ENCODE measurements at places on chromosomes 16 and 17.

DNA sequence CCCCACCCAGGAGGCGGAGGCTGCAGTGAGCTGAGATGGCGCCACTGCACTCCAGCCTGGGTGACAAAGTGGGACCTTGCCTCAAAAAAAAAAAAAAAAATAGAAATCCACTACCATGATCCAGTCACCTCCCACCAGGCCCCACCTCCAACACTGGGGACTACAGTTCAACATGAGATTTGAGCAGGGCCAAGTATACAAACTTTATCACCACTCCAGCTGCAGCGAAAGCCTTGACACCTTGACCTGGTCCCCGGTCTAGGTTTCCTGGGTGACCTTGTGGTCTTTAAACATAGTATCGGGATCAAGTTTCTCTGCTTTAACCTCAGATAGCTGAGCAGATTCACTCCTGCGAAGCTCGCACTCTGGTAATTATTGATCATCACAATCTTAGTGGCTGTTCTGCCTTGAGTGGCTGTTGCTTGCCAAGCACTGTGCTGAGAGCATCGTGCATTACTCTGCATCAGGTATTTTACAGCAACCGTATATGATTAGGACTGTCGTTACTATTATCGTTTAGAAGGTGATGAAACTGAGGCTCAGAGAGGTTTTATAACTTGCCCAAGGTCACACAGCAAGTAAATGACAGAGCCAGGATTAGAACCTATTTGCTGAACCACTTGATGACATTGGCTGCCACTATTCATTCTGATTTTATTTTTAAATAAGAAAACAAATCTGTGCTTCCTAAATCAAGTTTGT lies 50.3 kb upstream of the MEAK7 start:
- no peak for DNase-seq

DNA sequence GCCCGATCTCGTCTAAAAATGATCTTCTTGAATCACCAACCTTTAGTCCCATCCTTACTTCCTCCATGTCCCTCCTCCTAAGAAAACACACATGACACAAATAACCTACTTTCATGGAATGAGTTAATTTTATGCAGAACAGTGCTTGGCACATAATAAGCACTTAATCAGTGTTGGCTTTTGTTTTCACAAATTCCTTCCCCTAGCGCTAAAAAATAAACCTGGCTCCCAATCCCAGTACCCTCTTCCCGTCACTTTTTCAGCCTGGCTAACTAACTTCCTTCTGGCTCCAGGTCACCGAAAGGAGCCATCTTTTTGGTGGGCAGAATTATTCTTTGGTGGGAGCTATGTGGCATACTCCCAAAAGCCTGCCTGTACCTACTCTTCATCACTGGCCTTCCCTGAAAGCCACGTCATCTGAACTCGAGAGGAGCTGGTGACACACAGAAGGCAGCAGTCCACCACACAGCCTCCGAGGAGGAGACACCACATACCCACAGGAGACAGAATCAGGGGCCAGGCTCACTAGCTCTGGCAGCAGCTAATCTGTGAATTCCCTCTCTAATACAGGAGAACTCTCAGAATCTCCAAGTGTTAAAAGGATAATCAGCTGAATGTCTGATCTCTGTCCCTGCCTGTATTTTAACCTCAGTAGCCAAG lies 114.5 kb downstream of the SMG6 start:
- DNase-seq: no peak

DNA sequence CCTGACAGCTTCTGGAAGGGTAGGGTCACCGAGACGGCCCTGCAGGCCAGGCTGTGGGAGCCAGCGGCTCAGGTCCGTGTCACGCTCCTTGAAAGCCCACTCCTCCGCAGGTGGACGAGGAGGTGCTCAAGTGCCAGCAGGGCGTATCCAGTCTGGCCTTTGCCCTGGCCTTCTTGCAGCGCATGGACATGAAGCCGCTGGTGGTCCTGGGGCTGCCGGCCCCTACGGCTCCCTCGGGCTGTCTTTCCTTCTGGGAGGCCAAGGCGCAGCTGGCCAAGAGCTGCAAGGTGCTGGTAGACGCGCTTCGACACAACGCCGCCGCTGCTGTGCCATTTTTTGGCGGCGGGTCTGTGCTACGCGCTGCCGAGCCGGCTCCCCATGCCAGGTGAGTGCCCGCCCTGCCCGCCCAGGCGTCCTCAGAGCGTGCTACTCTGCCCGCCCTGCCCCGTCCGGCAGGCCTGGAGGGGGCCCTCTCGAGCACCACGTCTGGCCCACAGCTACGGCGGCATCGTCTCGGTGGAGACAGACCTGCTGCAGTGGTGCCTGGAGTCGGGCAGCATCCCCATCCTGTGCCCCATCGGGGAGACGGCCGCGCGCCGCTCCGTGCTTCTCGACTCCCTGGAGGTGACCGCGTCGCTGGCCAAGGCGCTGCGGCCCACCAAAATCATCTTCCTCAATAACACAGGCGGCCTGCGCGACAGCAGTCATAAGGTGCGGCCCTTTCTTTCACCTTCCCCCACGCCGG lies 1.3 kb downstream of the NAGS start:
- DNase-seq: peak; percentile 32

- DNase-seq: no peak
Observed at GRCh38 chr17:65511316-65511715, 50.1 kb downstream of the AXIN2 start.

DNA sequence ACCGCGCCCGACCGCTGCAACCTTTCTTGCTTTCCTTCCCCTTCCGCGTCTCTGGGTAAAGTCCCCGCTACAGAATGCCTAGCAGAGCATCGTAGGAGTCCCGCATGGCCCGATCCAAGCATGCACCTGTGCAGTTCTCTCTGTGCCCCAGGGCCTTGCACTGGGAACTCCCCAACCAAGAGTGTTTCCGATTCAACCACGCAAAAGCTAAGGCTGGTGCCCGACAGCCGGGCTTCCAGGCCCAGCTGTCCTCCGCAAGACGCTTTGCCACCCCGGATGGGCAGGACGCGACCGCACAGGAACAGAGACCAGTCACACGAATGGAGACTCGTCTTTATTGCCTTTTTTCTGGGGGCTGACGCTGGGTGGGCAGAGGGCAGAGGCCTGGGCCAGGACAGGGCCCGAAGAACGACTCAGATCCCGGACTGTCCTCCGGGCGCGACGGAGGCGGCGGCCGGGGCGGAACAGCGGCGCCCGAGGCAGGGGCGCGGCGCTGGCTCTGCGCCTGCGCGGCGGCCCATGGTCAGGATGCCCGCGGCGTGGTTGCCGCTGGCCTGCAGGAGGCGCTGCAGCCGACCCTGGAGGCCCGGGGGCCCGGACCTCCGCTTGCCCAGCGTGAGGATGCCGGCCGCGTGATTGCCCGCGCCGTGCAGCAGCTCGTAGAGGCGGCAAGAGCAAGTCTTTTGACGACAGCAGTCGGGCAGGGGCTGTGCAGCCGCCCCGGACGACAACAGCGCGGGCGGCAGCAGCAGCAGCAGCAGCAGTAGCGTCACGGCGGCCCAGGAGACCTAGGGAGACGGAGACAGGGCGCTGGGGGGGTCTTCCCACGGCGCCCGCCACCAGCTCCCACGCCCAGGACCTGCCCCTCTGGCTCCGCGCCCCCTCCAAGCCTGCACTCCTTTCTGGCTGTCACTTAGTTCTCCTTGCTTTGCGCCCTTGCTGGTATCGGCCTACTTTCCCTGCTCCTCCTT lies 1.2 kb downstream of the HCRT start:
- peak; percentile 80 for DNase-seq

GRCh38 chr17:49201481-49201927 lies 8.9 kb downstream of the GNGT2 start:
- no peak for DNase-seq

GRCh38 chr16:27786923-27787625 lies 237.1 kb downstream of the KATNIP start:
- no peak for DNase-seq

DNA sequence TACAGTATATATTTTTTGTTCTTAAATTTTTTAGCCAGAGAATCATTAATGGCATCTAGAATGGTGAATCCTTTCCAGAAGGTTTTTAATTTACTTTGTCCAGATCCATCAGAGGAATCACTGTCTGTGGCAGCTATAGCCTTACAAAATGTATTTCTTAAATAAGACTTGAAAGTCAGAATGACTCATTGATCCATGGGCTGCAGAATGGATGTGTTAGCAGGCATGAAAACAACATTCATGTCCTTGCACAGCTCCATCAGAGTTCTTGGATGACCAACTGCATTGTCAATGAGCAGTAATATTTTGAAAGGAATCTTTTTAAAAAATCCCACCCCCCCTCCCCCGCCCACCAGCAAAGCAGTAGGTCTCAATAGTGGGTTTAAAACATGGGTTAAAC lies 51.4 kb downstream of the CACNG1 start:
- DNase-seq: no peak

- DNase-seq: no peak
Observed at GRCh38 chr16:16186820-16187219, 36.5 kb downstream of the ABCC6 start.

DNA sequence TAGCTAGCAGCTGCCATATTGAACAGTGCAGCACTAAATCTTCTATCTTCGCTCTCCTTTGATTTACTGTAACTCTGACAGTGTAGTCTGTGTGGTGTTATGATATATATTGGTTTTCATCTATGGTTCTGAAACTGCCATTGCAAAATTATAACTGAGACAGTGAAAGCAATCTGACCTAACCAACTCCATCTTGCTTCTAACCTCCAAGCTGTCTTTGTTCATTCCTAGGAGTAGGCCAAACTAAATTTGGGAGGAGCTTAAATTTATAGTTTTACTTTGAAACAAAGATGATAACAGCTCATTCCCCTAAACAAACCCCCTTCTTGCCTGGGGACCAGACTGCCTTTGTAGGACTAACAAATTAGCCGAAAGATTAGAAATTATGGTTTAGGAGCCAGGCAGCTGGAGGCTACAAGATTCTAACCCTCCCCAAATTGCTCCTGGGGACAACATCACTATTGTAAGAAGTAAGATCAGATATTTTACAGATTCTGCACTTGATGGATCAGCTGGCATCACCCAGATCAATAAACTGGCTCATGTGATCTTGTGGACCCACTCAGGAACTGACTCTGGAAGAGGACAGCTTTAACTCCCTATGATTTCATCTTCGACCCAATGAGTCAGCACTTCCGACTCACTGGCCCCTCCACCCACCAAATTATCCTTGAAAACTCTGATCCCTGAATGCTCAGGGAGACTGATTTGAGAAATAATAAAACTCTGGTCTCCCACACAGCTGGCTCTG lies 47.0 kb upstream of the FBXO47 start:
- DNase-seq: no peak
